ENCODE measurements at places on chromosomes 6 and 20. TPM values are rescaled to one million over a fixed set of nuclear protein-coding genes. Genes with fewer than 3 reads are reported as not detected.

SEL1L2 gene
- total RNA-seq: not detected

NNAT gene
- 0.42 TPM for total RNA-seq

LY6G5B gene
- 15.5 TPM for total RNA-seq

UFL1 gene
- total RNA-seq: 28.0 TPM

GCM1 gene
- 0.07 TPM for total RNA-seq

C2 gene
- total RNA-seq: 0.96 TPM

SEMG1 gene
- total RNA-seq: not detected

PGC gene
- total RNA-seq: not detected

DNA sequence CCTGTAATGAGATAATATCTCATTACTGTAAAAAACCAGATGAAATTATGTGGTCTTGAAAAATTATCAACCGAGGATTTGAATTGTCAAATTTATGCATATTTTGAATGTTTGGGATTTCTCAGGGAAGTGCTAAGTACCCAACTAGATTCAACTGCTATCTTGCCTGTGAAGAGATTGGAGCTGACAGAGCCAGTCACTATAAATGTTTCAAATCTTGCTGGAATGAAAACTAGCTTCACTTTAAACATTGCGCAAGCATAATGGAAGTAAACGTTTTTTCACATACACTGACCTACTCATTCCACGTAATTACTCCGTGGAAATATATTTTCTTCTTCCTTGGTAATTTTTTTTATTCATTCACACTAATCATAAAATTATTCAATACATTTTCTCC, 46.7 kb downstream of the TMEM170B start:
- H3K27ac ChIP-seq: no peak overlapping the region
- H3K27me3 ChIP-seq: no peaks in the 10 kb centered on the region
- no peaks in the 10 kb centered on the region for H3K36me3 ChIP-seq
- DNase-seq: no peak
- H3K4me1 ChIP-seq: no peaks in the 10 kb centered on the region
- no peak overlapping the region for H3K4me3 ChIP-seq

- no peaks in the 10 kb centered on the region for H3K4me1 ChIP-seq
- H3K27ac ChIP-seq: no peak overlapping the region
- H3K27me3 ChIP-seq: peaks cover 8% of the 10 kb centered on the region
- peaks cover 2% of the 10 kb centered on the region for H3K36me3 ChIP-seq
- H3K4me3 ChIP-seq: no peak overlapping the region
- DNase-seq: no peak
Measured at GRCh38 chr6:8462694-8463093, 27.3 kb upstream of the SLC35B3 start.

DNA sequence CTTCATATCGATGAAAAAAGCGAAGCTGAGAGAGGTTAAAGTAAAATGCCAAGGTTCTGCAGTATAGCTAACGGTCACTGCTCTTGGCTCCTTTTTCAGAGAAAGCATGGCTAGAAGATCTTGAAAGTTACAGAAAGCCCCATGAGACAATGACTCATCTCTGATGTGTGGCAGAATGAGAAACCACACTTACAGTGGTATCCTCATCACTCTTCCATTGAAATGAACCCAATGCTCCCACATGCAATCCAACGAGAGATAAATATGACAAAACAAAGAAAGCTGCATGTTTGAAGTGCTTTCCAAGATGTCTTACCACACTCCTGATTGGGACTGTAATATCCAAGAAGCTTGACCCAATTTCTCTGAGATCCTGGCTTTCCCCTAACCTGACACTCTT, 694.9 kb downstream of the PRKN start:
- peaks cover 3% of the 10 kb centered on the region for H3K36me3 ChIP-seq
- no peaks in the 10 kb centered on the region for H3K27me3 ChIP-seq
- peaks cover 6% of the 10 kb centered on the region for H3K4me1 ChIP-seq
- no peak for DNase-seq
- no peak overlapping the region for H3K4me3 ChIP-seq

DNA sequence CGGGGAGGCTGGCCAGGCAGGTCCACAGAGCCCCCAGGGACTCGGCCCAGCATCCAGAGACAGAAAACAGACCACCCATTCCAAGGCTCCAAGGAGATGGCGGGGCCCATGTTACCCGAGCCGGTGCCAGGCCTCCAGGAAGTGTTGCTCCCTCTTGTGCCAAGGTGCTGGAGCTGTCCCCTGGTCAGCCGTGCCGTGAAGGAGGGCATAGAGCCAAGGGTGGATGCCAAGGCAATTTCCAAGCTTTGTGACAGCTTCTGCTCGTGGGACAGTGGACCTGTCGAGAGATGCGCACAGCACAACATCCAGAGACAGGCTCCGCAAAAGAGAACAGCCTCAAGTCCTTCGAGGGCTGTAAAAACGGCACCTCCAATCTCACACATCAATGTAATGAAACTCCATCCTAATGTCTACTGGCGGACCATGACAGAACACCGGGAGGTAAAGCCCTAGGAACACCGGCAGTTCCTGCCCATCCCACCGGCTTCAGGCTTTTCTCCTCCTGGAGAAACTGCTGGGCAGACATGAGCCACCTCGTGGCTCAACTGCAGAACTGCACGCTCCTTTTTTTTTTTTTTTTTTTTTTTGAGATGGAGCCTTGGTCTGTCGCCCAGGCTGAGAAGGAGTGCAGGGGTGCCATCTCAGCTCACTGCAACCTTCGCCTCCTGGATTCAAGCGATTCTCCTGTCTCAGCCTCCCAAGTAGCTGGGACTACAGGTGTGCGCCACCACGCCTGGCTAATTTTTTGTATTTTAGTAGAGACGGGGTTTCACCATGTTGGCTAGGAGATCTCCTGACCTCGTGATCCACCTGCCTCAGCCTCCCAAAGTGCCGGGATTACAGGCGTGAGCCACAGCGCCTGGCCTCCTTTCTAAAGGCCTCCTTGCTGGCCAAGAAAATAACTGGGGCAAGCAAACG, 30.9 kb upstream of the AVP start:
- H3K4me1 ChIP-seq: peaks cover 13% of the 10 kb centered on the region
- no peak overlapping the region for H3K27ac ChIP-seq
- no peaks in the 10 kb centered on the region for H3K27me3 ChIP-seq
- H3K4me3 ChIP-seq: no peak overlapping the region

- H3K36me3 ChIP-seq: no peaks in the 10 kb centered on the region
- no peaks in the 10 kb centered on the region for H3K4me1 ChIP-seq
- H3K27me3 ChIP-seq: peaks cover 8% of the 10 kb centered on the region
- H3K4me3 ChIP-seq: no peak overlapping the region
Measured at GRCh38 chr6:56347526-56347925, 100.1 kb upstream of the COL21A1 start.

DNA sequence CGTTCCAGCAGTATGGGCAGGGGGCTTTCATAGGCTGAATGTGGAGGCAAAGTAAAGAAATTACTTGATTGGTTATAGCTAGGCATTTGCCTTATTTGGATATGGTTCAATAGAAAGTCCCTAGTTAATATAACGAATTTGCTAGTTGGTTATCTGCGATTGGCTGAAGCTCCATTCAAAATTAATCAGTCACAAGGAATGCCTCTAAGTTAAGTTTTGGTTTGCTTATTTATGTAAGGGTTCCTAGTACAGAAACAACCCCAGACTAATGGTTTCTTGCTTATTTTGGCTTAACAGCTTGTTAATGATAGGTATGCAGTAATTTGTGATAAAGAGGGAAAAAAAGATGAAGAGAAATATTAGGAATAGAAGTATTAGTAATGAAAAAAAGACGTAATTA, 87.5 kb downstream of the JAG1 start:
- no peak overlapping the region for H3K4me3 ChIP-seq
- peaks cover 5% of the 10 kb centered on the region for H3K36me3 ChIP-seq
- H3K4me1 ChIP-seq: no peaks in the 10 kb centered on the region
- DNase-seq: no peak

DNA sequence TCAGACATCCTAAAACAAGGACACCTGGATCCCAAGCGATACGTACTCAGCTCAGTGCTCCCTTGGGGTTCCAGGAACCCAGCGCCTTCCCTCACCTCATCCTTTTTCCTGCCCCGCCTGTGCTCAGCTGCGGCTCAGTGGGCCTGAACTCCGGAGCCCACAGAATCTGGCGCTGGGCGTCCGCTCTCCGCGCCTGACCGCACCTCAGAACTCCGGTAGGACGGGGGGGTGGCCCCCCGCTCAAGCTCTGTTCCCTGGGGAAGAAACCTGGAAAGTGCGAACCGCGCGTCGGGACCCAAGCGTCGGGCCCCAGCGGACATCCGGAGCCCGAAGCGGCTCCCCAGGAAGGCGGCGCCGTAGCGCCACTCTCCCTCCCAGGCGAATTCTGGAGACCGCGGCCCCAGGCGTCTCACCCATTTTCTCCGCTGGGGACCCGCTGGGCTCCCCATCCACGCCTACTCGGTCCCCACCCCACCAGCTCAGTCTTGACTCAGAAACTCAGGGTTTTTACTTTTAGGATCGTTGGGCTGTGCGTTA, 336 bp upstream of the LY6G5C start:
- H3K4me1 ChIP-seq: peaks cover 15% of the 10 kb centered on the region
- peak overlapping the region; percentile 49 for H3K27ac ChIP-seq
- DNase-seq: peak; percentile 72
- no peaks in the 10 kb centered on the region for H3K27me3 ChIP-seq

GRCh38 chr6:159395609-159396008, 226.4 kb downstream of the FNDC1 start:
- H3K4me1 ChIP-seq: no peaks in the 10 kb centered on the region
- no peak overlapping the region for H3K27ac ChIP-seq
- no peaks in the 10 kb centered on the region for H3K36me3 ChIP-seq

GRCh38 chr6:141540207-141540606, 592.5 kb upstream of the GJE1 start:
- no peaks in the 10 kb centered on the region for H3K27me3 ChIP-seq
- DNase-seq: no peak
- no peak overlapping the region for H3K27ac ChIP-seq
- H3K4me1 ChIP-seq: no peaks in the 10 kb centered on the region
- no peaks in the 10 kb centered on the region for H3K36me3 ChIP-seq
- H3K4me3 ChIP-seq: no peak overlapping the region
